ENCODE measurements at places on chromosomes 3 and 15.
A peak's percentile ranks its signal among the peaks of the same experiment; 100 is the strongest.

DNA sequence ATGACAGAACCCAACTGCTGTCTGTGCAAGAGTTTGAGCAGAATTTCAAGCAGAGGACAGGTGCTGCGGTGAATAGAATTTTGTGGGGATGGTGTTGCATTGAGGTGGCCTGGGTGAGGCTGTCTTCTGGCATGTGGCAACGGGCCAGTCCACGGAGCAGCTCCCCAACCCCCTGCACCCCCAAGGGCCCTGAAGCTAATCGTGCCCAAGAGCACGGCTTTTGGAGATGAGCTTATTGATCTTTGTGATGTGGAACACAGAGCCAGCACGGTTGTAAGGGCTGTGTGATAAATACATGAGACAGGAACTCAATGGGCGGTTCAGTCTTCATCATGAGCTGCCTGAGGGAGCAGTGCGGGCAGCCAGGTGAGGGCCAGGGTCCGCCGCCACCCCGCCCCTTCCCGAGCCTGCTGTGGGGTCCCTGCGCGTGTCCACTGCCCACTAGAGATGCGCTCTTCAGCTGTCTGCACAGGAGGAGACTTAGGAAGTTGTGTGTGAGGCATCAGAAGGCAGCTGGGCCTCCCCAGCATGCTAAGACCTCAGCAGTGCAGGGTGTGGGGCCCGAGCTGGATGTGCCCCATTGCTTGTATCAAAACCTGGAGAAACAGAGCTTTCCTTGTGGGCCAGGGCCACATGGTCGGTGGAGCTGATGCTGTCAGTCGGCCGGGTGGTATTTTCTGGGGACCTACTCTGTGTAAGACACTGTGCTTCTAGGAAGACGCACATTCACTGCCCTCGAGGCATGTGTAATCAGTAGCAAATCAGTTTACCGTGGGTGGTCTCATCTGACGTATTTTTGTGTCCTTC, 90.5 kb downstream of the CHRNA7 start:
- no peak for DNase-seq

GRCh38 chr3:17140670-17141505, 256.1 kb downstream of the PLCL2 start:
- no peak for DNase-seq

DNA sequence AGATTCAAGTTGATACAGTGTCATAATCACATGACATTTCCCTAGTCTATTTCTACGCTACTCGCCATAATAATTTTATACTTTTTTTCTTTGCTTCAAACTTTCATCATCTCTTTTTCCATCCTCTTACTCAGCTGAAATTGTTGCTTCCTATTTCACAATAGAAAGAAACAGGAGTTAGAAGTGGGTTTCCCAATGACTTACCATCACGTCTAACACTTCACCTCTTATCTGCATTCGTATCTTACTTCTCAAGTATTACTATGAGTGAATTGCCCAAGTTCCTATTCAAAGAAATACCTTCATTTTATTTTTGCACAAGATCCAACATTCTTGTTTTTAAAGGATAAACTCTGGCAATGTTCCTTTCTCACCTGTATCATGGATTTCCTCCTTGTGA, 1539.9 kb downstream of the SI start:
- DNase-seq, result no peak

DNA sequence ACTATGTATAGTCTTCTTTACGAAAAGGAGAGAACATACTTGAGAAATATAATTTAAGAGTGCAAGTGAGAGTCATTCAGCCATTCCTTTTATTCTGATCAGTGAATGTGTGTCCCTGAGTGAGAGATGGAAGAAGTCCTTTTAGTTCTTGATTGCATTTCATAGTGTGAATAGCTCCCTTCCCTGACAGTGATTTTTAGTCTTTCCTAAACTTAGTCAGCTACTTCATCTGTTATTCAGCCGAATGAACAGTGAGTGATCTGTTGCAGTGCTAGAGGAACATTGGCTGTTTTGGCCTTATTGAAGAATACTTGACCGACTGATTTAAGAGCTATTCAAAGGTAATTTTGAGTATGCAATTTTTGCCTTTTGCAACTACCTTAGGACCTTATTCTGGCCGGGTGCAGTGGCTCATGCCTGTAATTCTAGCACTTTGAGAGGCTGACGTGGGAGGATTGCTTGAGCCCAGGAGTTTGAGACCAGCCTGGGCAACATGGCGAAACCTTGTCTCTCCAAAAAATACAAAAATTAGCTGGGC, 45.5 kb downstream of the UBE2E2 start:
- no peak for DNase-seq

DNA sequence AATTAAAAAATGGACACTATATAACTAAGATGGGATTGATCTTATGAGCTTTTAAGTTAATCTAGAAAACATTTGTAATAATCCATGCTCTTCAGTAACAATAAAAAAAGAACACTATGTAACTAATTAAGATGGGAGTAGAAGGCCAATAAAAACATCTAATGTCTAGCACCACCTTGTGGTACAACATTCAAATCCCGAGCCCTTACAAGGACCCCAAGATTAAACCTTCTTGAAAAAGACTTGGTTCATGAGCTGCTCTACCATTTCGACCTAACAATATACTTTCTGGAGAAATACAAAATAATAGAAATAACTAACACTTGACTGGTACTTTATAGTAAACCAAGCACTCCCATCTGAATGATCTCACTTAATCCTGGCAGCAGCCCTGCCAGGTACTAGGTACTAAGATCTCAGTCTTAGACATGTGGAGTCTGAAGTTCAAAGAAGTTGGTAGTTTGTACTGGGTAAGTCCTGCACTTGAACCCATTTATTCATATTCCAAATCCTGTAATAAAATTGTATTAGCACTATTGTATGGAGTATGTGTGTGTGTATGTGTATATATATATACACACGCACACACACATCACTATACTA, 21.8 kb downstream of the METTL6 start:
- DNase-seq, result peak; percentile 13
